ENCODE measurements at places on chromosomes 3 and 15. TPM values are rescaled to one million over a fixed set of nuclear protein-coding genes. Genes with fewer than 3 reads are reported as not detected.
A peak's percentile ranks its signal among the peaks of the same experiment; 100 is the strongest.

DNA sequence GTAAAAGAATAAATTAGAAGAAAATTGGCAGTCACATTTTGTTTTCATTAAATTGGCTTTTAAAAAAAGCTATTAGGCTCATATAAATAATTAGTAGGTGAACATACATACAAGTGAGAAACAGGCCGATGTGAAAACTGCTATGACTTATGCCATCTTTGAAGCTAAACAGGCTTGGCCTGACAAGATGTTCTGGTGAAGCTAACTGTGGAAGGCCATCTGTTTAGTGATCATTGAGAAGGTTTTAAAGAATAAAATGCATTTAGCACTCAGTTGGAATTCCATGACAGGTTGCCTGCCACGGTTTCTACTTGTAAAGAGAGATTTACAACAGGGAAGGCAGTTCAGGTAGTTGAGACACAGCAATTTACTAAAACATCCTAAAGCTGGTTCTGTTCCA, 264.0 kb upstream of the AGTR1 start:
- no peak for DNase-seq
- H3K27me3 ChIP-seq, result no peaks in the 10 kb centered on the region
- no peaks in the 10 kb centered on the region for H3K36me3 ChIP-seq
- H3K4me3 ChIP-seq, result no peak overlapping the region
- peak overlapping the region; percentile 12 for H3K27ac ChIP-seq

GRCh38 chr15:69972436-69972835, 125.3 kb downstream of the TLE3 start:
- no peaks in the 10 kb centered on the region for H3K27me3 ChIP-seq
- no peak overlapping the region for H3K4me3 ChIP-seq
- H3K4me1 ChIP-seq, result no peaks in the 10 kb centered on the region
- no peaks in the 10 kb centered on the region for H3K36me3 ChIP-seq

The GRK7 gene
- total RNA-seq, result not detected

DNA sequence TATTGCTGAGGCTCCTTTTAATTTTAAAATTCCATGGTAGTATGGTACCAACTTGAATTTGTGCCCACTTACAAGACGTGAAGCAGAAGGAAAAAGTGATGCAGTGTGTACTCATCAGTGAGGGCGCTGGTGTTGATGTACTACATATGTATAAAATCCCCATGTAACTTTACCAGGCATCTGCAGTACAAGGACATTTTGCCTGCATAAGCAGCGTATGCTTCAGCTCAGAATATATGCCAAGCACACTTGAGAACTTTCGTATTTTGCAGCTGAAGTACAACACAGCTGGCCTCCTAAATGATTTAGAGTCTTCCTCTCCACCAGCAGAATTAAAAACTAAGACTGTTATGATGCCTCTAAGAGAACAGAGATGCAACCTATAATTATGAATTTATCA, 108.9 kb downstream of the RYR3 start:
- no peak overlapping the region for H3K4me3 ChIP-seq
- H3K4me1 ChIP-seq, result no peaks in the 10 kb centered on the region
- H3K36me3 ChIP-seq, result no peaks in the 10 kb centered on the region
- DNase-seq, result no peak
- no peak overlapping the region for H3K27ac ChIP-seq

The IQCB1 gene
- 21.6 TPM for total RNA-seq

The ECE2 gene
- total RNA-seq, result 2.9 TPM

- no peaks in the 10 kb centered on the region for H3K4me1 ChIP-seq
- no peaks in the 10 kb centered on the region for H3K27me3 ChIP-seq
- H3K36me3 ChIP-seq, result no peaks in the 10 kb centered on the region
- no peak for DNase-seq
Measured at GRCh38 chr3:38950581-38950980, 101.2 kb downstream of the SCN11A start.

The ZNF860 gene
- under 0.01 TPM for total RNA-seq

DNA sequence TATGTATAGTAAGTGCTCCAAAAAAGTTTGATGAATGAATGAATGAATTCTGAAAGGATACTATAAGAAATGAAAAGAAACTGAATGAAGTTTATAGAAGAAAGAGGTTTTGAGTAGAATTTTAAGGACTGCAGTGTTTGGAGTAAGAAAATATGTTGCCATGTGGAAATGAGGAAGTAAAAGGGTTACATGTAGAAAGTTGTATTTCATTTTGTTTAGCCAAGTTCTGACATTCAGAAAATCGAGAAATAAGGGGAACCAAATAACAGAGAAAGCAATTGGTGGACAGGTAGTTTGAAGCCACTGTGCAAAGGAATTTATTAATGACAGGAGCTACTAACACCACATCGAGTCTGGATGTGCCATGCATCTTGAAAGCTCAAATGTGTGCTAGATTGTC, 200.7 kb downstream of the SATB1 start:
- DNase-seq, result no peak
- no peaks in the 10 kb centered on the region for H3K36me3 ChIP-seq

The LRRN1 gene
- total RNA-seq, result 0.16 TPM

- peak overlapping the region; percentile 50 for H3K27ac ChIP-seq
- H3K4me1 ChIP-seq, result peaks cover 15% of the 10 kb centered on the region
- DNase-seq, result peak; percentile 66
- H3K36me3 ChIP-seq, result no peaks in the 10 kb centered on the region
- H3K27me3 ChIP-seq, result peaks cover 59% of the 10 kb centered on the region
- no peak overlapping the region for H3K4me3 ChIP-seq
Measured at GRCh38 chr3:13280811-13281506, 139.2 kb downstream of the NUP210 start.

DNA sequence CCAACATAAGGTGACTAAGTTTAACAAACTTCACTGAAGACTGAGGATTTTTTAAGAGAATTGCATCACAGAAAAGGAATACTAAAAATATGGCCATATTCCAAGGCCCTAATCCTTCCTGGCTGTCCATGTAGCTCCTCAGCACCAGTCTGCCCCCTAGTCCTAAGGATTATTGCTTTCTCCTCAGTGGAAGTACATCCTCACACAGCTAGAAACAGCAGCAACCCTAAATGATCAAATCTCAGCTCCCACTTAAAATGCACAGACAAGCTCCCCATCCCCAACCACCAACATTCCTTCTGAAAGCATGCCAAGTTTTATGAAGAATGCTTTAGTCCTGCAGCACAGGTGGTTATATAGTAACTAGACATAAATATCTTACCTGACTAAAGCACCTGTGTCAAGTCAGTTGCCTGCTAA, 14.7 kb downstream of the ST3GAL6 start:
- no peaks in the 10 kb centered on the region for H3K36me3 ChIP-seq
- no peak overlapping the region for H3K4me3 ChIP-seq
- peak overlapping the region; percentile 39 for H3K27ac ChIP-seq
- no peaks in the 10 kb centered on the region for H3K27me3 ChIP-seq

The SYNPR gene
- total RNA-seq, result 0.16 TPM

- H3K27ac ChIP-seq, result peak overlapping the region; percentile 67
- peaks cover 12% of the 10 kb centered on the region for H3K4me1 ChIP-seq
- no peaks in the 10 kb centered on the region for H3K36me3 ChIP-seq
- DNase-seq, result peak; percentile 93
Measured at GRCh38 chr3:50365080-50365841, 5.9 kb upstream of the TMEM115 start.

DNA sequence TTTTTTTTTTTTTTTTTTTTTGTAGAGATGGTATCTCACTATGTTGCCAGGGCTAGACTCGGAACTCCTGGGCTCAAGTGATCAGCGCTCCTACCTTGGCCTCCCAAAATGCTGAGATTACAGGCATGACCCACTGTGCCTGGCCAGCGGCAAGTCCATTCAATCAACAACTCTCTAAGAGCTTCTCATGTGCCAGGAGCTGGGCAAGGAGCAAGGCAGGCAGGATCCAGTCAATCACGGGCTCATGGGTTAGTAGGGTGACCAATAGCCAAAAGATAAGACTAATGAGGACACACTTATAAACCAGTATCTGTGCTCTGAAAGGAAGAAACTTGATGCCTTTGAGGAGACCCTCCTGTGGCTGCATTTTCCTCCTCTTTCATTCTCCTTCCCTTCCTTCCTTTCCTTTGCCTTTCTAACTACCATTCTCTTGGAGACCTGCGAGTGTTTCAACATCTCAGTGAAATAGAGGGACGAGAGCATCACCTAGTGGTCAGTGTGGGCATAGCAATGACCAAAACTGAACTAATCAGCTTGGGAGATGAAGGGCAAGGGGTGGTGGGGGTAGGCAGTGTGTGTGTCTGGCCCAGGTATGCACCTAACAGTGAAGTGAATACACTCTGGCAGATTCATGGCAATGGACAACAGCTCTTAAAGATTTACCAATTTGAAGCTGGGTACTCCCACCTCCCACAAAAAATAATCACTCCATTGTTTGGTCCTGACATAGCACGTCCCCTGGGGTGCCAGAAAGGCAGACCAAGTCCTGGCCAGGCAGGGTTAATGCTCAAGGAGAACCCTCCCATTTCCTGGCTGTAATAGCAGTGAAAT, 6.3 kb downstream of the RPP25 start:
- H3K27me3 ChIP-seq, result peaks cover 23% of the 10 kb centered on the region
- no peak overlapping the region for H3K27ac ChIP-seq
- H3K36me3 ChIP-seq, result no peaks in the 10 kb centered on the region
- H3K4me3 ChIP-seq, result no peak overlapping the region
- H3K4me1 ChIP-seq, result peaks cover 4% of the 10 kb centered on the region

GRCh38 chr15:90401495-90401894, 13.5 kb downstream of the IQGAP1 start:
- H3K27me3 ChIP-seq, result no peaks in the 10 kb centered on the region
- no peak for DNase-seq
- no peak overlapping the region for H3K4me3 ChIP-seq
- peak overlapping the region; percentile 80 for H3K27ac ChIP-seq
- no peaks in the 10 kb centered on the region for H3K36me3 ChIP-seq
- peaks cover 80% of the 10 kb centered on the region for H3K4me1 ChIP-seq

DNA sequence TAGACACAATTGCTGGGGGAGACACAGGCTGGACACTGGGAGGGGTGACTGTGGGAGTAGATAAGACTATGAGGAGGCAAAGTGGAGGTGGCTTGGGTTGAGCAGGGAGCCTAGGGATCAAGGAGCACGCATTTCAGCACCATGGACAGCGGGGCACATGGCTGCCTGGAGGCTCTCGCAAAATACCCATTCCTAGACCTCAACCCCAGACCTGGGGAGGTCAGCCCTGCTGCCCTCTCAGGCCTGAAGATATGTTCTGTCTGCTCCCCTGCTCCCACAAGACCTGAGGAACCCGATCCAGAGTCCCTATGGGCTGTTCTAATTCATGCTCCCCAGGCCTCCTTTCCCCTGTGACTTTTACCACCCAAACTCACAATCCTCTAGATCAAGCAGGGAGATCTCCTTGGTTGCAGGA, 16.0 kb upstream of the CPEB1 start:
- no peaks in the 10 kb centered on the region for H3K27me3 ChIP-seq
- no peak overlapping the region for H3K4me3 ChIP-seq
- H3K27ac ChIP-seq, result no peak overlapping the region
- no peaks in the 10 kb centered on the region for H3K4me1 ChIP-seq
- DNase-seq, result no peak

The IQCF2 gene
- not detected for total RNA-seq

- DNase-seq, result no peak
- H3K27ac ChIP-seq, result no peak overlapping the region
- H3K27me3 ChIP-seq, result no peaks in the 10 kb centered on the region
Measured at GRCh38 chr3:142154186-142154585, 4.8 kb upstream of the TFDP2 start.

The PLA2G4E gene
- total RNA-seq, result not detected

DNA sequence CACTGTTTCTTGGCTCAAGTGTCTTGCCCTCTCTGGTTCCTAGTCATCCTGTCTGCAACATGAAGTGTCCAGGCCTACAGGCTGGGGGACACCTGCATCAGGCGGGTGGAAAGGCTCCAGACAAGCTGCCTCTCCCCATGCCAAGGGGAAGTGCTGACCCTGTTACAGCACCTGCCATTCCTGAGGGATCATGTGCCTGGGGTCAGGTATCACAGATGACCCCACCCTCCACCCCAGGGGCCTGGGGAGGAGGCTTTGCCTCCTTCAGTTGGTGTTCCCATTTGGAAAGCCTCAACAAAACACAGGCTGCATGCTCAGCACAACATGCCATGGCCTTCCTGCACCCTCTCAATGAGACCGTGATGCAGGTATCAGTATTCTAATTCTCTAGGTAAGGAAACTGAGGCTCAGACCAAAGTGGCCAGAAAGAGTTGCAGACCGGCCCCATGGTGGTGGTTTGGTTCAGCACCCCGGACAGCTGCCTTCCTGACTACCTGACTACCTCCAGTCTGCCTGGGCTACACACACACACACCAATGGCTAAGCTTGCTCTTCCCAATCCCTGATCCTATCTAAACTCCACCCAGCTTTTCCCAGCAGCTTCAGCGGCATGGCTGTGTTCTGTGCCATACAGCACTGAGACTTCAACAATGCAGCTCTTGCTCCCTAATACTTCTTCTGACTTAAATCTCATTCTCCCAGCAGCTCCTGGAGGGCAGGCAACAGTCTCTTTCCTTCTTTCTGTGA, 69.7 kb upstream of the LINGO1 start:
- H3K4me3 ChIP-seq, result no peak overlapping the region
- no peaks in the 10 kb centered on the region for H3K36me3 ChIP-seq
- no peak for DNase-seq
- no peaks in the 10 kb centered on the region for H3K4me1 ChIP-seq

GRCh38 chr15:65896236-65896635, 26.9 kb downstream of the RAB11A start:
- DNase-seq, result no peak
- H3K4me1 ChIP-seq, result no peaks in the 10 kb centered on the region
- no peaks in the 10 kb centered on the region for H3K27me3 ChIP-seq
- no peak overlapping the region for H3K27ac ChIP-seq

The DNAH1 gene
- 2.3 TPM for total RNA-seq

The SAXO2 gene
- total RNA-seq, result not detected

The HHATL gene
- not detected for total RNA-seq

Data from sigmoid colon (tissue), 7 donors.